ENCODE measurements at places on chromosomes 4 and X.

GRCh38 chr4:54842226-54842625 is 184.5 kb downstream of the KIT start:
- DNase-seq = no peak

DNA sequence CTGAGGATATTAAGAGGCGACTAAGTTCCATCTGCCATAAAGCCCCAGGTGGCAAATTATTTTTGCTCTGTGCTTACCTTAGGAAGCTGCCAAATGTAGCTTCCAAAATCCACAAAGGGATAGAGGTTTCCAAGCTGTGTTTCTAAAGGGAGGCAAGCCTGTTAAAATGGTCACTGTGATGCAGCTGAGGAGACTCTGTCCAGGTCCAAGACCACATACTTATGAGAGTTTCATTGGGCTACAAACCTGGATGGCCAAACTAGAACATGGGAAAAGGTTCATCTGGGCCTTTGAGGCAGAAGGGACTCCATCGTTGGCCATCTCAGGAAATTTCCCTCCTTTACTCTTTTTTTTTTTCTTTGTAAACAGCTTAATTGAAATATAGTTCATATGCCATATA is 306.9 kb upstream of the FGF13 start:
- DNase-seq = no peak

DNA sequence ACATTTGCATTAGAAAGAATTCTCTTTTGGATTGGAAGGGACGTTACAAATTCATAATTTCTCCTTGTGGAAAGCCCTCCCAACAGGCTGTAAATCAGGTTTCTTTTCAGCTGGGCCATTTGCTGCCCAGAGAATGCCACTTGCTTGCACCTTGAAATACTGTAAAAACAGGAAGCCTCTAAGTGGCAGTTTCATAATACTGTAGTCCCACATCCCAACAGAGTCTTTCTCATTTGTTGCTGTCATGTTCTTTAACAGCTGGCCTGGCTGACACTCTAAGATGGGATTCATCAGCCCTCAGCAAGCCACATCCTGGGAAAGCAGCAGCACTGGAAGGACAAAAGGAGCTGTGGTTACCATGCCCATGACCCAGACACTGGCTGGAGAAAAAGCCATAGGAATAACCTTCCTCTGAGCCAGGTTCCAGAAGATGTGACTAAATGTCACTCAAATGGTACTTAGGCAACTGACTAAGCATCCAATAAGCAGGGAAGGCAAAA is 221.9 kb upstream of the MBNL3 start:
- no peak for DNase-seq

- DNase-seq = no peak
Measured at GRCh38 chr4:173498023-173498422, 32.0 kb downstream of the HAND2 start.

DNA sequence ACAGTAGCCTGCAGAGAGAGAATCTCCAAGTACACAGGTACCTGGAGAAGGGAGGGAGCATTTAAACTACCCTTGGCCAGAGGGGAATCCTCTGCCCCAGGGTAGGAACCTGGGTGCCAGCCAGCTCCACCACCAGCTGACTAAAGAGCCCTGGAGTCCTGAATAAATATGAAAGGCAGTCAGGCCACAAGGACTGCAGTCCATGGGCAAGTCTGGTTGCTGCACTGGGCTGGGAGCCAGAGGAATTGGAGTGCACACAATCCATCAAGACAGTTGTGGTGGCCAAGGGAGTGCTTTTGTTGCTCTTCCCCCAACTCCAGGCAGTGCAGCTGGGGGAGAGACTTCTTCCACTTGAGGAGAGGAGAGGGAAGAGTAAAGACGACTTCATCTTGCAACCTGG is 172.5 kb downstream of the HNRNPD start:
- no peak for DNase-seq

GRCh38 chr4:17636341-17636695 is 21.9 kb downstream of the MED28 start:
- DNase-seq = no peak

GRCh38 chrX:66262807-66263206 is 98.8 kb downstream of the HEPH start:
- no peak for DNase-seq

- DNase-seq = no peak
Measured at GRCh38 chrX:100695302-100695701, 36.6 kb downstream of the SYTL4 start.

DNA sequence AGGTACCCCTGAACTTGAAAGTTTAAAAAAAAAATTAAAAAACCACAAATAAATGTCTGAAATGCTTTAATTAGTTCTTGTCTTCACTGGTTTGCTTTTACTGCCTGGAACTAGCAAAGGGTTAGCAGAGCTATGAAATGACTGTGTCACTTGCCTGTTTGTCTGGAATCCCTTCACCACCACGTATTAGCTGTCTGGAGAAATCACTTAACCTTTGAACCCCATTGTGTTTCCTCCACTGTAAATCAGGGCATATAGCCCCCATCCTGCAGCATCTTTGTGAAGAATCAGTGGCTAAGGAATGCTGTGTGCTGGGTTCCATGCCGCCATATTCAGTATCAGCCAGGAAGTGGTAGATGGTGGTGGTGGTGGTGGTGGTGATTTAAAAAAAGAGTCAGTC is 6.3 kb downstream of the CYTL1 start:
- DNase-seq = no peak

GRCh38 chr4:27414887-27415731 is 554.5 kb downstream of the STIM2 start:
- DNase-seq = no peak

- no peak for DNase-seq
Measured at GRCh38 chr4:100525686-100526085, 7.9 kb upstream of the EMCN start.

- DNase-seq = no peak
Measured at GRCh38 chr4:55241461-55241860, 104.6 kb upstream of the SRD5A3 start.

- no peak for DNase-seq
Measured at GRCh38 chrX:23844502-23845138, 61.6 kb downstream of the SAT1 start.

GRCh38 chr4:78748381-78748780 is 27.8 kb upstream of the BMP2K start:
- no peak for DNase-seq

Data from activated CD4-positive, alpha-beta T cell treated with anti-CD3 and anti-CD28 coated beads, Interleukin-2, amount 50 U/mL, for 16 hours (primary cell).